GM23248 (cell line): ENCODE measurements at places on chromosomes 3 and 15. TPM values are rescaled to one million over a fixed set of nuclear protein-coding genes. Genes with fewer than 3 reads are reported as not detected.
A peak's percentile ranks its signal among the peaks of the same experiment; 100 is the strongest.

DNA sequence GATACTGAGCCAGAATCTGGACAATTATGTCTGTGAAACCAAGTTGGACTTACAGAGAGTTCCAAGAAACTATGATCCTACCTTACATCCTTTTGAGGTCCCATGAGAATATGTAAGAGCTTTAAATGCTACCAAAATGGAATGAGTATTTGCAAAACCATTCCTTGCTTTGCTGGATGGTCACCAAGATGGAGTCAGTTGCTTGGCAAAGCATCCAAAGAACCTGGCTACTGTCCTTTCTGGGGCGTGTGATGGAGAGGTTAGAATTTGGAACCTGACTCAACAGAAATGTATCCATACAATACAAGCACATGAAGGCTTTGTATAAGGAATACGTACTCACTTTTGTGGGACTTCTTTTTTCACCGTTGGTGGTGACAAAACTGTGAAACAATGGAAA is 36.2 kb downstream of the AP4E1 start:
- H3K27ac ChIP-seq, result no peak overlapping the region
- peaks cover 20% of the 10 kb centered on the region for H3K36me3 ChIP-seq
- no peaks in the 10 kb centered on the region for H3K27me3 ChIP-seq
- H3K4me3 ChIP-seq, result no peak overlapping the region
- peaks cover 14% of the 10 kb centered on the region for H3K4me1 ChIP-seq
- DNase-seq, result peak; percentile 10

The CFAP100 gene
- total RNA-seq, result not detected in 2 replicates

- H3K4me3 ChIP-seq, result no peak overlapping the region
- DNase-seq, result no peak
- H3K36me3 ChIP-seq, result no peaks in the 10 kb centered on the region
- no peaks in the 10 kb centered on the region for H3K27me3 ChIP-seq
- no peaks in the 10 kb centered on the region for H3K4me1 ChIP-seq
- no peak overlapping the region for H3K27ac ChIP-seq
Observed at GRCh38 chr15:93420477-93420876, 331.5 kb upstream of the RGMA start.

DNA sequence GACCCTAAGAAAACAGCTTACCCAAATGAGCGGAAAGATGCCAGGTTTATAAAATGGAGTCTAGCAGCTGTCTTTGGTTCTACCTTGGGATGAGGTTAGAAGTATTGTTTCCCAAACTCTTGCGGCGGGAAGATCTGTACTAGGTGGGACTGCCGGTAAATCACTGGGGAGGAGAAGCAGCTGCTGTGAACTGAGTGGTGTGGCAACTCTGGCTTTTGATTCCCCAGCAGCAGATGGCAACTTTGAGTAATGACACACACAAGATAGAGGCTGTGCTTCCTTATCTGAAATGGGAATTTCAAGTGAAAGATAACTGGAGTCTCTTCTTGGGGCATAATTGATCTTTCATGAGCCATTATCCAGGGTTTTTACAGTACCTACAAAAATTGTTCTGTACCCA is 184.9 kb downstream of the ATG7 start:
- peaks cover 25% of the 10 kb centered on the region for H3K4me1 ChIP-seq
- H3K36me3 ChIP-seq, result no peaks in the 10 kb centered on the region
- no peak overlapping the region for H3K27ac ChIP-seq
- no peaks in the 10 kb centered on the region for H3K27me3 ChIP-seq

GRCh38 chr3:55636300-55637195 is 149.4 kb upstream of the WNT5A start:
- no peak overlapping the region for H3K27ac ChIP-seq
- H3K27me3 ChIP-seq, result peaks cover 42% of the 10 kb centered on the region
- no peak for DNase-seq
- no peaks in the 10 kb centered on the region for H3K4me1 ChIP-seq
- H3K4me3 ChIP-seq, result no peak overlapping the region

DNA sequence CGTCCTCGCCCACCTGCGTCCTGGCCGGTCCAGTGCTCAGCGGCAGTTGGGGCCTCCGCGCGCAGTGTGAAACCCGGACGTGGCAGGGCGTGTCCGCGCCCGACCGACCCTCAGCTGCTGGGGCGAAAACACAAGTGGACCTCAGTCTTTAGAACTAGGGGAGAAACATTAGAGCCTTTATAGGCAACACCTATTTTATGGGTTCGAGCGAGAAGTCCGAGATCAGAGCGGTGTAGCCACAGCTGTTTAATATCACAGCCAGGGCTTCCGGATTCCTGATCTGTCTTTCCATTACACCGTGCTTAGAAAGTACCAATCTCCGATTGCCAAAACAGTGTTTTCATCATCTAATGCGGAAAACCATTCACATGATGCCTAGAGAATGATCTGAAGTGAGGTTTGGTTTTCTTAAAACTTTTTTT is 506 bp downstream of the RAD51 start:
- no peaks in the 10 kb centered on the region for H3K36me3 ChIP-seq
- peak; percentile 63 for DNase-seq
- peak overlapping the region; percentile 88 for H3K4me3 ChIP-seq
- H3K27me3 ChIP-seq, result no peaks in the 10 kb centered on the region

DNA sequence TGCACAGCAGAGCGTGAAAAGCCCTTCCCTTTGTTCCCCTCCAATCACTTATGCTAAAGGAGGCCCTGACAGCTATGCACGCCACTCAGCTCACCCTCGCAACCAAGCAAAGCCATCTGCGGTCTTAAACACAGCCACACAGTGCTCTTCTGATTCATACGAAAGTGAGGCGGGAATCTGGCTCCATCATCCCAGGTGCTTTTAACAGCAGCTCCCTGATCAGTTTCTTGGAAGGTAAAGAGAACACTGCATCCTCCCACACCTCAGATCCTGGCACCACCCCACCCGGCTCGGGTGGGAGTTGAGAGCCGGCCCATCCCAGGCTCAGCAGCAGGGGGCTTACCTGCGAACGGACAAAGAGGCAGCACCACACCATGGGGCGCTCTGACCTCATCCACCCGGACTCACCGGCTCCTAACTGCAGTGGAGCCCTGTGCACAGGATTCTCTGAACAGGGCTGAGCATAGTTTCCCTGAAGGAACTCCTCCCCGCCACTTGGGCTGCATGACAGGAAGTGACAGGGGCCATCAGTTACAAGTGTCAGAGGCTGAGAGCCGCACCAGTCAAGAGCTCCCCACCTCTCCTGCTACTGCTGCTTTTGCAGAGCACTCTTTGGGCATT is 114.3 kb upstream of the ARHGEF3 start:
- no peak overlapping the region for H3K27ac ChIP-seq
- DNase-seq, result no peak
- no peaks in the 10 kb centered on the region for H3K4me1 ChIP-seq
- 0 out of 2 replicates have a peak, but pooled peaks cover 6% of the 10 kb centered on the region for H3K27me3 ChIP-seq
- H3K36me3 ChIP-seq, result no peaks in the 10 kb centered on the region

- no peak overlapping the region for H3K27ac ChIP-seq
- H3K4me3 ChIP-seq, result no peak overlapping the region
- H3K4me1 ChIP-seq, result peaks cover 9% of the 10 kb centered on the region; the same call in 1 of the 2 replicates
- no peak for DNase-seq
- no peaks in the 10 kb centered on the region for H3K27me3 ChIP-seq
- H3K36me3 ChIP-seq, result peaks cover 42% of the 10 kb centered on the region
Observed at GRCh38 chr3:33868309-33868708, 69.9 kb downstream of the PDCD6IP start.

DNA sequence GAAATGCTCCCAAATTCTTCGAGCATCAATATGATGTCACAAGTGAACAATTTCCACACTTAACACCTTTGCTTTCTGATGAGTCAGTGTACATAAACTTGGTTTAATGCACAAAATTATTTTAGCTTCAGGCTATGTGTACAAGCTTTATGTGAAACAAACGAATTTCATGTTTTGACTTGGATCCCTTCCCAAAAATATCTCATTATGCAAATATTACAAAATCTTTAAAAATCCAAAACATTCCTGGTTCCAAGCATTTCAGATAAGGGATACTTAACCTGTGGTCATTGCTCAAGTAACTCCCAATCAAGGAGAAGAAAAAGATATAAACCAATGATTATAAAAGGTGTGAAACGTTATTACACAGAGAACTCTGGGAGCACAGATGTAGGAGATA is 25.2 kb downstream of the RAB5A start:
- peaks cover 17% of the 10 kb centered on the region for H3K4me1 ChIP-seq
- peak; percentile 46 for DNase-seq
- H3K27ac ChIP-seq, result no peak overlapping the region; the same call in 1 of the 2 replicates
- no peaks in the 10 kb centered on the region for H3K27me3 ChIP-seq
- no peak overlapping the region for H3K4me3 ChIP-seq

DNA sequence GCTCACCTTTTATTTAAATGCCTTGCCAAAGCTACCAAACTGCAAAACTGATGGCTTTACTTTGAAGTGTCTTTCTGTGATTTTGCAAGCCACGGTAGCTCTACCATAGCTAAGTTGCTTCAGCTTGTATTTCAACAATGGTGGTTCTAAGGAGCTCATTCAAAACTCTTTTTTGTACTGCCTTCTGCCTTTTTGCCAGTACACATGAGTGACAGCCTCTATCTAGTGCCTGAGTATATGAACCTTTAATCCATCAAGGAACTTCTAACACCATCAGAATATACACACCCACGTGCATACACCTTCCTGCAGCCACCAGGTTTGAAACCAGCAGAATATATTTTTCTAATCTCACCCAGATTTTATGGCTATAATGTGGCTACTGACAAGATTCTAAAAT is 10.4 kb upstream of the NR2F2 start:
- no peak overlapping the region for H3K27ac ChIP-seq
- H3K4me1 ChIP-seq, result peaks cover 11% of the 10 kb centered on the region; the same call in 1 of the 2 replicates
- H3K36me3 ChIP-seq, result no peaks in the 10 kb centered on the region

The KBTBD12 gene
- not detected in 2 replicates for total RNA-seq

- H3K27me3 ChIP-seq, result peaks cover 5% of the 10 kb centered on the region; the same call in 1 of the 2 replicates
- DNase-seq, result no peak
- no peaks in the 10 kb centered on the region for H3K36me3 ChIP-seq
- no peaks in the 10 kb centered on the region for H3K4me1 ChIP-seq
Observed at GRCh38 chr3:127192576-127193232, at the start of gene PRR23E. TSS of gene PRR23E (plus strand) at chr3:127193131. CDS start at chr3:127196686, 3,555 bp downstream.

DNA sequence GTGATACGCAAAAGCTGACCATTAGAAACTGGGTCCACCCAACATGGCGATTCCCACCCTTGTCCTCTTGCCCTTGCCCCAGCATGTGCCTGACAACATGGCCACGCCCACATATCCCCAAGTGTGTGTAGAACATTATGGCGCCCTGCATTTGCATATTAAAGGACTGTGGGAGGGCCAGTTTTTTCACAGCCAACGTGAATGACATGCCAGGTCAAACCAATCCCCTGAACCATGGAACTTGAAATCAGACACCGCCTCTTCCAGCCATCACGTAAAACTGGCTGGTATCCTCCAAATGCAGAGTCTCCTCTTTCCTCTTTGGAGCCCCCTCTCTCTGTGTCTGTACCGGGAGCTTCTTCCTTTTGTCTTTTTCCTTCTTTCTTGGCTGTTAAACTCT is 156.7 kb upstream of the EPHA6 start:
- no peaks in the 10 kb centered on the region for H3K27me3 ChIP-seq
- no peaks in the 10 kb centered on the region for H3K36me3 ChIP-seq

The C3orf20 gene
- not detected in 2 replicates for total RNA-seq

DNA sequence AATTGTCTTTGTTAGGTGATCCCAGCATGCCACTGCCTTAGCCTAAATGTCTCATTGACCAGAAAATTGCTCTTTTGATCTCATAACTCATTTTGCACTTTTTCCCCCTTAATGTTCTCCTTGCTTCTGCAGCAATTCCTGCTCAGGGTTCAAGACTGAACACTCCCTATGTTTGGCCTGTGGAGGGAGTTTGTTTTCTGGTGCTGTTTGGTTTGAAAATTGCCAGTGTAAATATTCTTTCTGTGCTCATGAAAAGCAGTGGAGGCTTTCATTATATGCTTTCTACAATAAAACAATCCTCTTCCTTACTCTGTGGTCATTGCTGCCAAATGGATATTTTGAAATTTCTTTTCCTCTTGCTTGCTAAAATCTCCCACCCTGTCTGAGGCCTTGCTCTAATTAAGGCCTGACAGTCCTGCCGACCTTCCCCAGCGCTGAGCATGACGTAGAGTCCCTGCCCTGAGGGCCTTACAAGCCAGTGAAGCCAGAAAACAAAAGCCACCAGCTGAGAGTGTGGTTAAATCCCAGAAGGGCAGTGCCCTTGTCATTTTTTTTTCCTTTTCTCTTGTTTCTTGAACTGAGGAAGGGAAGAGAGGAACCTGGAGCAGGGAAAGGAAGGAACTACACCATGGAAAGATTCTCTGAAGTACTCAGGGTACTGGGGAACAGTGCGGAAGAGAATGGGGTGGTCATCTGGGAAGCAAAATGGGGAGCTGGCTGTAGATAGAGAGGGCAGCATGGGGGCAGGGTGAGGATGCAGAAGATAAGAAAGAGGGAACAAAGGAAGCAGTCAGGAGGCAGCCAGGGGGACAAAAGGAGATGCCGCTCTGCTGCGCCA is 24.8 kb downstream of the ZBTB38 start:
- H3K27ac ChIP-seq, result 0 out of 2 replicates have a peak overlapping the region, but pooled peaks have one; percentile 15
- no peak for DNase-seq
- H3K36me3 ChIP-seq, result peaks cover 23% of the 10 kb centered on the region
- peaks cover 31% of the 10 kb centered on the region for H3K4me1 ChIP-seq

The ITPKA gene
- total RNA-seq, result 0.43 and 7.7 TPM in 2 replicates

The LEO1 gene
- total RNA-seq, result 28.1 and 33.6 TPM in 2 replicates

The CASR gene
- not detected in 2 replicates for total RNA-seq

The SPATA12 gene
- not detected in 2 replicates for total RNA-seq

DNA sequence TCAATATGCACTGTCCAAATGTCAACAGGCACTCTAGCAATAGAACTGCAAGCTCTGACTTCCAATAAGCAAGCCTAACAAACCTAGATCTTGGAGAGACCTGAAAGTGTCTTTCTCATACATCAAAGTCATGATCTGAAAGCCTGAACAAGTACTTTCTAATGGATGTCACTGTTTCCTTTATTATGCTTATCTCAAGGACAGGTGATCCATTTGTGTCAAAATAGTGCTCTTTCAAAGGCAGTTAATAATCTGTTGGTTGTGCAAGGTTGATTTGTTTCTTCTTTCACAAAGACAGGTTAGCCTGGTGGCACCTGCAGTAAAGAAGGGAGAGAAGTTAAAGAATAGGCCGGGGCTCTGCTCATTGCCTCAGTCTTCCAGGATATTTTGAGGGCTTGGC is 146.8 kb downstream of the EPHB1 start:
- no peaks in the 10 kb centered on the region for H3K36me3 ChIP-seq
- H3K27ac ChIP-seq, result no peak overlapping the region
- no peaks in the 10 kb centered on the region for H3K4me1 ChIP-seq
- no peak for DNase-seq

The TNFAIP8L3 gene
- total RNA-seq, result 2.8 and 6.8 TPM in 2 replicates

DNA sequence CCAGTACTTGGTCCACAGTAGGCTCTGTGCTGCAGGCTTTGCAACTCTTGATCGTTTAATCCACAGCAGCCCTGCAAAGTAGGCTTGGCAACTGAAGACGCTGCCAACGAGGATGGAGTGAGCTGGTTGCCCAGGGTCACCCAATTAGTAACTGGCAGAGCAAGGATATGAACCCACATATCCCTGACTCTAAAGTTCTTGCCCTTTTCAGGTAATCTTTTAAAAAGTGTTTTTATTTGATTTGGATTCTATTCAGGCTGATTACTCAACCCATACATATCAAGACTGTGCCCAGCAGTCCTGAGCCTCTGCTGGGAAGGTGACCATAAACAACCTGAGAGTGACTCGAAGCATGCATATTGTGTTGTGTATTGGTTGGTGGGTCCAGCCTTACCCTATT is 50.3 kb downstream of the PSMD6 start:
- H3K27me3 ChIP-seq, result no peaks in the 10 kb centered on the region
- peaks cover 84% of the 10 kb centered on the region for H3K4me1 ChIP-seq
- peak overlapping the region; percentile 43 for H3K27ac ChIP-seq
- no peak overlapping the region for H3K4me3 ChIP-seq
- no peak for DNase-seq

GRCh38 chr15:29207758-29208108 is 61.9 kb downstream of the NSMCE3 start:
- no peak overlapping the region for H3K27ac ChIP-seq
- no peaks in the 10 kb centered on the region for H3K27me3 ChIP-seq
- no peak for DNase-seq
- H3K36me3 ChIP-seq, result no peaks in the 10 kb centered on the region

The ATP13A4 gene
- total RNA-seq, result not detected in 2 replicates

The STX19 gene
- total RNA-seq, result not detected in 2 replicates

The AADACL2 gene
- not detected in 2 replicates for total RNA-seq
